Karpas-422 (cell line): ENCODE measurements at places on chromosomes 16 and 17.

- no peak for DNase-seq
Measured at GRCh38 chr17:28326114-28326513, 7.1 kb downstream of the TMEM97 start.

DNA sequence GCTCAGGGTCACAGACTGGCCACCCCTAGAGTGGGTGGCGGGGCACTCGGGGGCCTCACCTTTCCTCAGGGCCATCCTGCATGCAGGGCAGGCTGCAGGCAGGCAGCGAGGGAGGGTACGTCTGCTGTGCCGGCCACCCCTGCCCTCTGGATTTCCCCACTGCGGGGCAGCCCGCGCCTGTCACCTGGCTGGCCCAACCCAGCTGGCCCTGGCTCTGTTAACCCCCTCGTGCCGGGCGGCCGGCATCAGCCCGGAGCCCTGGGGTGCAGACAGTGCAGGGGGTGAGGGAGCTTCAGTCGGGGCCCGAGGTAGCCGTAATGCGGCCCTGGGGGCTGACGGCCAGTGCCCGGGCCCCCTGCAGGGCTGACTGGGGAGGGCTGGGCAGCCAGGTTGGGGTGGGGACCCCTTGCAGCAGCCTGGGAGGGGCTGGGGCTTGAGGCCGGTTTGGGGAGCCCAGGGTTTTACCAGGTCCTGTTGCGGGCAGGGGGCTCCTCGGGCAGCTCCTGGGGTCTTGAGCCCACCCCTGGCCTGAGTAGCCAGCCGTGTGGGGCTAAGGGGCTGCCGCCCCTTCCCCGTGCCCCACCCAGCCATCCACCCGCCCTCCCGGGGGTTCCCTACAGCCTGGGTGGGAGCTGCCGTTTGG, at the start of gene IGFALS:
Gene IGFALS (minus strand): TSS at position 128 of the 643 bp plus-strand sequence. CDS start 53 bp downstream, at position 75.
- no peak for DNase-seq

DNA sequence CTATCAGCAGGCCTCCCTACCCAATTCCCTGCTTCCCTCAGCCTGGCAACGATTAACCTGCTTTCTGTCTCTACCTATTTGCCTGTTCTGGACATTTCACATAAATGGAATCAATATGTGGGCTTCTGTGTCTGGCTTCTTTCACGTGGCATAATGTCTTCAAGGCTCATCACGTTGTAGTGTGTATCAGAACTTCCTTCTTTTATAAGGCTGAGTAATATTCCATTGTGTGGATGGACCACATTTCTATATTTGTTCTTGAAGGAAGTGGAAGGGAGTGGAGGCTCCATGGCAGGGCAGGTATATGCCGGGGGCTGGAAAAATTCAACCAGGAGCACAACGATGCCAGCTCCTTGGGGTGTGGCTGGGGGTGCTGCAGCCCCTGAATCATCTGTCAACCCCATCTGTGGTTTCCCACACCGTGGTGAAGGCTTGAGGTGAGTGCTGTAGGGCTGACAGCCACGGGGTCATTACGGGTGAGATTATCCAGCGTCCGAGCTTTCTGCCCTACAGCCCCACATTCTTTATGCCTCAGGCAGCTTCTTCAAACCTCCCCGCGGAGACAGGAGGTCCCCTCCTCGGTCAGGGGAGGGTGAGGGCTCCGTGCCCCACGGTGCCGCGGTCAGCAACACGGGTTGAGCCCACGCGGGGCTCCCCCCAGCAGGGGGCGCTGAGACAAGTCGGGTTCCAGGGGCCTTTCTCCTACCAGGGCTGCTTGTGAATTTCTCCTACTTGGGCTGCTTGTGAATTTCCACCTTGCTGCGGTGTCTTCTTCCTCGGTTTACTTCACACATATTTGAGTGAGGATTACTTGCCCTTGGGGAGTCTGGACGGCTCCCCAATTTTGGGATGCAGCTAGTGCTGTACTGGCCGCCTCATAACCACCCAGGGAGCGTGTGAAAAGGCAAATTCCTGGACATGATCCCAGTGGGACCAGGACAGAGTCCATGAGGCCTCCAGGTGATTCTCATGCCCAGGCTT, 18.3 kb upstream of the WFIKKN2 start:
- peak; percentile 78 for DNase-seq

DNA sequence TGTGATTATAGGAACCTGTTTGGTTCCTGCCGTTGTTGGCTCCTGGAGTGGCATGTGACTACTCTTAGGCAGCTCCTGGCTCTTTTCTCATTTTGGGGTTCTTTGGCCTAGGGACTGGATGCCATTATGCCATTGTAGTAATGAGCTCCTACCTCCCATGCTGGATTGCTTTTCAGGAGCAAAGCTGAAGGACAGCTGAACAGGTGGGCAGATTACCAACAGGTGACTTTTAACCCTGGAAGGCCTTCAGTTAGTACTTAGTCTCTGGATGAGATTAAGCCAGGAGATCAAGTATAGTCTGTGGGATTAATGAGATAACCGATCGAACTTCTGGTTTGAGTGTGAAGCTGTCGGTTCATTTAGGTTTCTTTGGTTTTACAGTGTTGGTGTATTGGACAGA, 25.2 kb downstream of the WIPF2 start:
- no peak for DNase-seq

DNA sequence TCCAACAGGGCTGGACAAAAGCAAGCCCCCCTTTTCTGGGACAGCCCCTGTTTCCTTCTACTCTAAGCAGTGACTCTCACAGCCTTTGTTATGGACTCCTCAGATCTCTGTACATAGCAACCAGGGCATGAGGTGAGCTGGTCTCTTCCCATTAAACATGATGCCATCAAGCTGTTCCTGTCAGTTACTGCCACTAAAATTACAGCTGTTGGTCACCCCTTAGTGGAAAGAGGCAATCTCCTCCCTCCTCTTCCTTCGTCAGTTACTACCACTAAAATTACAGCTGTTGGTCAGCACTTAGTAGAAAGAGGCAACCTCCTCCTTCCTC, 95.2 kb upstream of the SMIM36 start:
- DNase-seq: no peak

DNA sequence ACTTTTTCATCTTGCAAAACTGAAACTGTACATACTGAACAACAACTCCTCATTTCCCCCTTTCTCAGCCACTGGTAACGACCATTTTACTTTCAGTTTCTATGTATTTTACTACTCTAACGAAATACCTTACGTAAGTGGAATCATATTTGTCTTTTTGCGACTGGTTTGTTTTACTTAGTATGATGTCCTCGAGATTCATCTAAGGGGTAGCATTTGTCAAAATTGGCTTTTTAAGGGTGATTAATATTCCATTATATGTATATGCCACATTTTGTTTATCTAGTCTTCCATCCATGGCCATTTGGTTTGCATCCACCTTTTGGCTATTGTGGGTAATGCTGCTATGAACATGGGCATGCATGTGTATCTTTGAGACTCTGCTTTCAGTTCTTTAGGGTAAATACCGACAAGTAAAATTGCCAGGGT, 10.4 kb downstream of the KPNB1 start:
- DNase-seq: no peak

GRCh38 chr17:74235911-74236371, 22.6 kb downstream of the TTYH2 start:
- no peak for DNase-seq

DNA sequence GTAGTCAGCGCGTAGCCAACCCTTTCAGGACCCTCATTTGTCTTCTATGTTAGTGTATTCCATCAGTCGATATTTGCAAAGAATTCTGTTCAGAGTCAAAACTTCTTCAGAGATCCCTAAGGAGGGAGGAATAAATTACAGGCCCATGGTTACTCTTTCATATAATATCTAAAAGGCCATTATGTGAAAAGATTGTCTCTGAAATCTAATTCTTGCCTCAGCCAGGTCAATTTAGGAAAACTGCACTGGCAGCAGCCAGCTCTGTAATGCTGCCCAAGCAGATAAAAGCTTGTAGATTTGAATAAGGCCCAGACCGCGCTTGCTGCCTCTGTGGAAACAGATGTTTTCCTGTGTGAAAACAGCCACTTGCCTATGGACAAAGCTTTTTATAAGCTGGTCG, 379.8 kb downstream of the CNTNAP4 start:
- no peak for DNase-seq
